ENCODE measurements at places on chromosomes 13 and 19.

DNA sequence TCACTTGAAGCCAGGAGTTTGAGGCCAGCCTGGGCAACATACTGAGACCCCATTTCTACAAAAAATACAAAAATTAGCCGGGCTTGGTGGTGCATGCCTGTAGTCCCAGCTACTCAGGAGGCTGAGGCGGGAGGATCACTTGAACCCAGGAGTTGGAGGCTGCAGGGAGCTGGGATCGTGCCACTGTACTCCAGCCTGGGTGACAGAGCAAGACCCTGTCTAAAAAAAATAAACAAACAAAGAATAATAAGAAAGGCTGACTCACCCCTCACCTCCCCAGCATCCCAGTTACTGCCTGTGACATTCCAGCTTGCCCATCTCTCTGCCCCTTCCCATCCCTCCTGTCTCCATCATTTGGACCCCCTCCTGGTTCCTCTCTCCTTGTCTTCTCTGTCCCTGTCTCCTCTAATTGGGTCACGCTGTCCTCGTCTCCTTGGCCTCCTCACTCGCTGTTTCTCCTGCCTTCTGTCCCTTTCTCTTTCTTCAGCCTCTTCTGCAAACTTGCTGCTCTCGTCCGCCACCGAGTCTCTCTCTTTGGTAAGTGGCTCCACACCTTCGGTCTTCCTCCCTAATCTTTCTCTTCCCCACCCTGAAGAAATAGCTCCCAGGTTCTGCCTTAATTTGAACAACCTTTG, 77.7 kb downstream of the RYR1 start:
- DNase-seq = no peak

GRCh38 chr19:16618248-16618647, 9.8 kb downstream of the MED26 start:
- no peak for DNase-seq

GRCh38 chr19:51621178-51621577, 9.0 kb downstream of the SIGLEC5 start:
- no peak for DNase-seq

- no peak for DNase-seq
Measured at GRCh38 chr13:30290812-30291436, 16.4 kb downstream of the KATNAL1 start.

GRCh38 chr19:39479916-39480315, 722 bp upstream of the TIMM50 start:
- no peak for DNase-seq

- DNase-seq = no peak
Measured at GRCh38 chr13:98345107-98345935, 168.3 kb upstream of the RNF113B start.

- peak; percentile 34 for DNase-seq
Measured at GRCh38 chr19:12994701-12995595, at the start of gene NFIX. NFIX (plus strand) TSS chr19:12995475; CDS start chr19:12995838, 363 bp downstream.

DNA sequence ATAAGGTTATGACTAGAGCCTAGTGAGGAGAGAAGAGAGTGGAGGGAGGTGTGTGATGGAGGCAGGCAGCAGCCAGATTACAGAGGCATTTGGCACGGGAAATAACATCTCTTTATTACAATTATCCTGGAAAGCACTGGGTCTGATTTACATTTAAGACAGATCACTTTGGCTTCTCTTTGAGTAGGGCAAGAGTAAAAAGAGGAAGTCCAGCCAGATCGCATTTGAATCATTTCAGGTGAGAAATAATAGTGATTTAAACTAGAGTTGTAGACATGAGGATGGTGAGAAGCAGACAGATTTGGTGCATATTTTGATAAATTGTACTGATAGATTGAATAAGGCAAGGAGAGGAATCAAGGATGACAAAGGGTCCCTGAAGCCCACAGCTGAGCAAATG, 9.6 kb upstream of the SACS start:
- no peak for DNase-seq

- no peak for DNase-seq
Measured at GRCh38 chr19:46674416-46675178, 13.6 kb upstream of the DACT3 start.

GRCh38 chr19:38319421-38320258, at the start of gene KCNK6:
KCNK6 (plus strand) TSS chr19:38319845; CDS start chr19:38319951, 106 bp downstream.
- DNase-seq = peak; percentile 25
